Bone marrow (tissue), 2 donors: ENCODE measurements at places on chromosomes 4 and X.

DNA sequence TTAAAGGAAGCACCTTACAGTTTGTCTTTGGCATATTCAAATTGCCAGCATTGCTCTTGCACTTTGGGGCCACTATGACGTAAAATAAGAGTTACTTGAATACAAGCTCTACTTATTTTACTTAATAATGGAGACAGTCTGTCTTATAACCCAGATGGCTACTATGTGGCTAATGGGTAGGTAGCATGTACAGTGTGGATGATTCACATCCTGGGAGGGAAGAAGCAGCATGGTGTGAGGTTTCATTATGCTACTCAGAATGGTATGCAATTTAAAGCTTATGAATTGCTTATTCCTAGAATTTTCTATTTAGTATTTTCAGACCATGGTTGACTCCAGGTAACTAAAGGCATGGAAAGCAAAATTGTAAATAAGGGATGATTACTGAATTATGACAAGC is 761.8 kb upstream of the ATOH1 start:
- DNase-seq = no peak

- no peak for DNase-seq
These were observed 69.4 kb upstream of the HGFAC start for GRCh38 chr4:3372264-3372932.

DNA sequence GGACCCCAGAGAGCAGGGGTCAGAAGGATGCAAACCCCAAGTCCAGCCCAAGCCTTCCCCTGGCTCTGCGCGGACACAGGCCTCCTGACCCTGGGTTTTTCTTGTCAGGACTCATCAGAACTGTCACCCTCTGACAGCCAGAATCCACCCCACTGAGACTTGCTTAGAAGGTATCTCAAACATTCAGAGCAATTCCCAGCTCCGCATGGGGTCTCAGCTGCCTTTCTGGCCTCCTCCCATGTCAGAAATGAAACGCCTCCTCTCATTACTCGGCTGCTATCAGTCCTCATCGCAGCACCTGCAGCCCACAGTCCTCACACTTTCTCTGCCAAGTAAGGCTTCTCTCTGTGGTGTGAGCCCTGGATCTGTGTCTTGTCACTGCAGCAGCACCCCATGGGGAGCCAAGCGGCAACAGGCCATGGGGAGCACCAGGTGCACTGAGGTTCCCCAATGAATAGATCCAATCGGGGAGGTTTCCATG is 97.8 kb downstream of the WFS1 start:
- no peak for DNase-seq

- DNase-seq = no peak
These were observed 32.0 kb downstream of the CXCL8 start for GRCh38 chr4:73772363-73772762.

- DNase-seq = no peak
These were observed 41.3 kb upstream of the IGFBP7 start for GRCh38 chr4:57151481-57151880.

DNA sequence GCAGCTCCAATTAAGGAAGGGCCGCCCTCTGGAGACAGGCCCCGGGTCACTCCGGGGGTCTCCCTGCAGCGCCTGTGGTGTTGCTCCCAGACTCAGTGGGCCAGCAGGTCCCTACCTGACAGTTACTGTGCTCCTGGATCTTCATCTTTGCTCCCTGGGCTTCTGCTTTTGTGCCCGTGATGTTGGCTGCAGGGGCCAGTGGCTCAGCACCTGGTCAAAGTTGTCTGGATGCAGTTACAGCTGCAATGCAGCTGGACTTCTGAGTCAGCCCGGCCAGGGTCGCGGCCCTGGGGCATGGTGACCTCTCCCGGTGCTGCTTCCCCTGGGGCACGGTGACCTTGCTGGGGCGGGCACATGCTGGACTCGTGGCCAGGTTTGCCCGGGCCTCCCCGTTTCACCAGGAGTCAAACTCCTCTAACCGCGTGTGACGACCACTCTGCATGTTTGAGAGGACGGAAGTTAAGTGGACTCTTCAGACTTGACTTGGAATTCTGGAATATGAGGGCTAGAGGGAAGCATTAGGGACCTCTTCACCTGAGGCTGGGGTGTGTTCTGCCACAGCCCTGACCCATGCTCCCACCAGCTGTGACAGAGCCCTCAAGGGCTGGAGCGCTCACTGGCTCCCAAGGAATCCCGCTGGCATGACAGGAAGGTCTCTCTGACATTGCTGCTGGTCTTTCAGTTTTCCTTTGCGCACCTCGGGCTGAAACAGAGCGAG is 3.7 kb downstream of the CTAG2 start:
- DNase-seq = no peak

- DNase-seq = no peak
These were observed 5.2 kb downstream of the TMEM164 start for GRCh38 chrX:110008011-110008635.

DNA sequence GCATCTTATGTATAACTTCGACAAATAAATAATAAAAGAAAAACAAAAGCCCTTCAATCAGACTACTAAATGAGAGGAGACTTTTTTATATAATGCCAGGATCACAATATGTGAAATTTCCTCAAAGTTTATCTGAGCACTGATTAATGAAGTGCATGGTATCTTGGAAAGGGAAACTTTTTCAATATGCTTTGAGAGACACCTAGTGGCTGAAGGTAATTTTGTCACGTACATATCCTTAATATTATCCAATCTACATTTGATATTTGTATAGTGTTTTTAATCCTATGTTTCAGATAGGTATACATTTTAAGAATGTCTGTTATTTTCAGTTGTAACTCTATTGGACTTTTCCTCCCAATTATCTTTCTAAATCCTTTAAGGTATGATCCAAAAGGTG is 146.8 kb downstream of the KLHL4 start:
- no peak for DNase-seq

- DNase-seq = no peak
These were observed 598.4 kb downstream of the GBA3 start for GRCh38 chr4:23291139-23291538.

DNA sequence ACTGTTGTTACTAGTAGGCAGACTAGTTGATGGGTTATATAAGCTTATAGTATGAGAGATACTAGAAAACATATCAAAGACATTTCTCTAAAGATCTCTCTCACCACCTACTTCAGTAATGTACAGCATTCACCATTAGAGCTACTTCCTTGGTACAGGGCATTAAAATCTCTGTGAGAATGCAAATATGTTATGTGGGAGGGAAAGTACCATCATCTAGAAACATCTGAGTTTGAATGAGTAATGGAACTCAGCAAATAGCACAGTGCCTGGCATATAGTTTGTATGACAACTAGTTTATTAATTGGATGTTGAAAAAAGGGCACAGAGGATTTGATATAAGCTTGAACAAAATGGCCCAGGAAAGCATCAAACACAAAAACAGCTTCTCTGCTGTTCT is 211.1 kb downstream of the GLUD2 start:
- no peak for DNase-seq

DNA sequence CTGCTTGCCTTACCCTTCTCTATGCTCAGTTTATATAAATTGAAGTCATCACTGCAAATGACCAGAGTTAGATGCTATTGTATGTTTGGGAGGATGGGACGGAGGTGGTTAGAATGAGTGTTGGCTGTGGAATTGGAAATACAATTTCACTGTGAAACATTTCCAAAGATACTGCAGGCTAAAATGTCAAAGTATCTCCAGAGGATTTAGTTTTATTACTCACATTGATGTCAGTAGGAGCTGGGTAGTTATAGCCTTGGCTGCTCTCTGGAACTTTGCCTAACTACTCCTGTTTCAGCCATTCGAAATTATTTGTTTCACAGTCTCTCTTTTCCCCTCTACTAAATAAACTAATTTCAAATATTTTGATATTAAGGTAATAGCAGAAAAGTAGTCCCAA is 92.6 kb upstream of the PPP3CA start:
- no peak for DNase-seq

GRCh38 chr4:100087743-100088142 is 102.5 kb downstream of the DDIT4L start:
- no peak for DNase-seq

- DNase-seq = no peak
These were observed 243.3 kb downstream of the ARAP2 start for GRCh38 chr4:36000941-36001557.

GRCh38 chr4:26176598-26177149 is 144.1 kb upstream of the RBPJ start:
- DNase-seq = no peak

DNA sequence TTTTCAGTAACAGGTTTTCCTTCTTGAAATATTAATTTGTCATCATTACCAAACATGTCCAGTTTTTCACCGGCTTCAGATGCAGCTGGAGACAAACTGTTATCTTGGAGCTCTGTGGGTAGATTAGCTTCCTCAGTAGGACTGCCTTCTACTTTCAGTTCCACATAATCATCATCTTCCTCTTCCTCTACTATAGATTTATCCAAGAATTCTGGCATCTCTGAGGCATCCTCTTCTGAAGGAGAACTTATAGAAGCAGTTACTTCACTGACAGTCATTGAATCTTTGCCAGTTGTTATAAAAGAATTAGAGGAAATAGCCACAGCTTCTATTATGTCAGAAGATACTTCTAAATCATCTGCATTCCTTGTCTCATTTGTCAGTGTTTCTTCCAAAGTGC is 162.9 kb downstream of the LRBA start:
- no peak for DNase-seq

GRCh38 chrX:132673331-132673730 is 184.5 kb upstream of the MBNL3 start:
- no peak for DNase-seq

DNA sequence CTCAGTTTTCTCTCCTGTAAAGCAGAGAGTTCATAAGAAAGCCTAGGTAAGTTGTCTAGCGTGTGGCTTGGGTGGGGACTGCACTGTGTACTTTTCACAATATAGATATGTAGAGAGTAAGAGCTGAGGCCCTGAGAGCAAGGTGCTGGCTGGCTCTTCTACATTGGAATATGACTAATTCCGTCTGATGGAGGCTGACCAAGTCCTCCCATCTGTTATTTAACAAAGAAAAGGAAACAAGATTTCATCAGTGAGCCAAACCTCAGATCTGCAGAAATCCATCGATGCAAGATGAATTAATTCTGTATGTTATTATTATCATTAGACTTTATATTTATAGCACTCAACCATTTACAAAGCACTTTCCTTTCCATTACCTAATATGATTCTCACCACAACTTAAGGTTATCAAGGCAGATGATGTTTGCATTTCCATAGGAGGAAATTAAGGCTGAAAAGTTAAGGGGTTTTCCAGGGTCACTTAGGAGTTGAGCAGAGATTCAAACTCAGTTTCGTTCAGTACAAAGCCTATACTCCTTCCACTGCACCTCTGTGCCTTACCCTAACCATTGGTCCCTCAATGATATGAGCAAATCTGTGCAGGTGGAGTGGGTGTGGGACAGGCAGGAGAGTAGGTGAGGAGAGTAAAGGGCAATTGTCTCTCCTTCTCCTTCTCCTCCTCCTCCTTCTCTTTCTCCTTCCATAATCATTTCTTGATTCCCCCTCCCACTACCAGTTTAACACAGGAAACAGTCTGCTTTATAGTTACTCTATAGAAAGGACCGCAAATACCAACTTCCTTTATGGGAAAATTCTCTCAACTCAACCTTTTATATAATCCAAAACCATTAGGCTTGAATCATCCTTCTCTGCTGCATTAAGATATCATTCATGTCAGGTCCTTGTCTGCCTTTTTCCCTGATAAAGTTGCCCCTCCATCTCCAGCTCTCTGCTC is 27.6 kb upstream of the SRD5A3 start:
- DNase-seq = no peak

GRCh38 chr4:16807355-16807754 is 91.1 kb downstream of the LDB2 start:
- DNase-seq = no peak

DNA sequence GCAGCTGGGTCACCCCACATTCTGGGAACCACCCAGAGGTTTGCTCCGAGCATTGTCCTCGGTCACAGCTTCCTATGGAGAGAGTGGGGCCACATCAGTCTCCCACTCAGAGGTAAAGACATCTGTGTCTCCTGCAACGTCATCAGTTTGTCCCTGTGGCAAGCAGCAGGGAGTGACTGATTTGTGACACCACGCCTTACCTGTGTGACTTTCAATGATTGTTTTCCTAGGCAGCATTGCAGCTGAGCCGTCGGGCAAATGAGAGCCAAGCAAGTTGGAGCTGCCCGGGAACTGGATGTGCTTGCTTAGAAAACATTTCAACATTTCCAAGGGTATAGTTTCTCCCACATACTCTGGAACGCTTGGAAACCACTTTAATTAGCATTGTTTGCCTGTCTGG is 29.7 kb upstream of the HELT start:
- no peak for DNase-seq

DNA sequence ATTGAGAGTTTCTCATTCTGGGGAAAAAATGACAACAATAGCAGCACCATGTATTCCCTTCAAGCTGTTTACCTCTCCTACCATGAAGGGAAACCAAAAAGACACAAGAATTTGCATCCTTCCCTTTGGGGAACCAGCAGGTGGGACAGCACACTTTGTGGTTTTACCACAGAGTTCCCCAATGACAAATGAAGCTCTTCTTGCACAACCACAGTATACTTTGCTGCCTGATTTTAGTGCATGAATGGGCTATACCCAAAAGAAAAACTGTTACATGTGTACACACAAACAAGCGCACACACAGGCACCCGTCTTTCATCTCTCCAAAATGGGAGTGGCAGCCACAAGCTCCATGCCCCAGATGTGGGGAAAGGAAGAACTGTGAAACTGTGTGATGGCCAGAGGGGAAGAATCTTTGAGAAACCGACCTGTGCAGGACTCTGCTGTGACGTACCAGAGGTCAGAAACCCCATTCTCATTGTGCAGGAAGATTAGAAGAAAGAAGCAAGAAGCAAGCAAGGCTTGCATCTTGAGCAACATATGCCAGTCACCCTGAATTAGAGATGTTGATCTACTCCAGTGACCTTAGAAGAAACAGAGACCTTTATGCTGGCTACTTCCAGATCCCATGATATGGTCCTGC is 2.7 kb upstream of the MAML3 start:
- peak; percentile 74 for DNase-seq

DNA sequence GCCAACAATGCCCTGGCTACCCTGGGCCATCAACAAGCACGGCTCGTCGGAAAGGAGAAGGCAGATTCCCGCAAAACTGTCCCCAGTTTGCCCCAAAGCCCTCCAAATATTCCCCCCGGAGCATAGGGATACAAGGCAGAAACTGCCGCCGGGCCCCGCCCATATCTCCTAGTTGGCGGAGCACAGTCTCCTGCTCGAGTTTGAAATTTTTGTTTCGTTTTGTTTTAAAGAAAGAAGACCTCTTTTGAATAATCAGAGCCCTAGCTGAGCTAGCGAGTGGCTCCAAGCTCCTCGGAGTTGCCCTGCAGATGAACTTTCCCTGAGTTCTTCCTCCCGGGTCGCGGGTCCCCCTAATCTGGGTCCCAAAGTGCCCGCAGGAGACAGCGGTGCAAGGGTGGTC is 138.1 kb upstream of the ZIC3 start:
- no peak for DNase-seq

- DNase-seq = no peak
These were observed 353.8 kb downstream of the PRDM5 start for GRCh38 chr4:120568731-120569130.

- no peak for DNase-seq
These were observed 250.4 kb downstream of the ADAMTS3 start for GRCh38 chr4:72318421-72319170.

DNA sequence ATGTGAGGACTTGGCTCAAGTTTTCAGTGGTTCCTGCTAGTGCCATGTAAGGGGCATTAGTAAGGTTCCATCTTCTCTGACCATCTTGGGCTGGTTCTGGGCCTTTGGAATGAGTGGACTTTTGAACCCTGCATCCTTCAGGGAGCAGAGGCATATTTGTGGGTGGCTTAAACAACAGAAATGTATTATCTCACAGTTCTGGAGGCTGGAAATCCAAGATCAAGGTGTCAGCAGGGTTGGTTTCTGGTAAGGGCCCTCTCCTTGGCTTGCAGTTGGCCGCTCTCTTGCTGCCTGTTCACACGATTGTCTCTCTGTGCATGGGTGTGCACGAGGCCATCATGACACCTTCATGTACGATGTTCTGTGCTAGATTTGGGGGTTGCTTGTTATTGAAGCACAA is 21.3 kb downstream of the CCKAR start:
- DNase-seq = no peak
